ENCODE measurements at places on chromosomes 5 and 9.

DNA sequence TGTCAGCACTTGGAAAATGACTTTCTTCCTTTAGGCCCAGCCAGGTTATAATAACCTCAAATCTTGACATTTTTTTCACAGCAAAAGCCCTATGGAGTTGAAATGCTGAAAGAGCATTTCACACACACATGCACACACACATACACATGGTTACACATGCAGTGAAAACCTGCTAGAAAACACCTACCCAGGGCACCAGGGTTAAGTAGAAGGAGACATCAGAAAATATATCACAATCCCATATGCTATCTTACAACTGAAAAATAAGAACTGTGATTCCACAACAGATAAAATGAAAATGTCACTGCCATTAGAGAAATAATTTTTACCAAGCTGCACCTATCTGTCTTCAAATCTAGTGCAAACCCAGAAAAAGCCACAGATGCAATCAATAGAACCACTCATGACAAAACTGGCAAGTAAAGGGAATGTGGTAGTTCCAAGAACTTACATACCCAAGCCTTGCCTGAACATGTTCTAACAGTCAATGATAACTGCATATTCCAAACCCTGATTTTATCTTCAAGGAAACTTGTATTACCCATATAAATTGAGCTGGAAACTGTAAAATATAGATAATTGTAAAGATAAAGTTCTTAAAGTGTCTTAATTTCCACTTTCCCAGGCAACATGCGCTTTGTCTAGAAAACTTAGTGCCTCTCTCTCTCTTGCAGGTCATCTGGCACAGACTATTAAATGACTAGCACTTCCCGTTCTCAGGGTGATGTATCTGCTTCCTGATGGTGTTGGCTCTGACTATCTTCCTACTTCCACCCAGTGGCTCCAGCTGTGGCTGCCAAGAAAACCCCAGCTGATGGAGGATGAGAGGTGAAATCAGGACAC is 250.2 kb upstream of the PTGER4 start:
- DNase-seq: no peak

DNA sequence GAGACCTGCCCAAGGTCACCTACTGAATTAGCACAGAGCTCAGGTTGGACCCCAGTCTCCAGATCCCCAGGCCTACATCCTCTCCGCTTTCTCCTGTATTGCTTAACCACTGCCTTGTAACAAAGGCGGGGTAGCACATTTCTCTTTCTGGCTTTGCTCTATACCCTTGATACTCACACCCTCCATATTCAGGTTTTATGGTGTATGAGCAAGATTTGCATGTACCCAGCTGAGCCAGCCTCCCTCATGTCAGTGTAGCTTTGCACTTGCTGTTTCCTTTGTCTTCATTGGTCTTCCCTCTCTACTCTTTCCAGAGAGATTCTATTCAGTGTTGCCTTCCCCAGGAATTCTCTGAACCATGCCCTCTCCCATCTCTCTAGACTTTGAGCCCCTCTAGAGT is 19.6 kb upstream of the ZCCHC7 start:
- no peak for DNase-seq

DNA sequence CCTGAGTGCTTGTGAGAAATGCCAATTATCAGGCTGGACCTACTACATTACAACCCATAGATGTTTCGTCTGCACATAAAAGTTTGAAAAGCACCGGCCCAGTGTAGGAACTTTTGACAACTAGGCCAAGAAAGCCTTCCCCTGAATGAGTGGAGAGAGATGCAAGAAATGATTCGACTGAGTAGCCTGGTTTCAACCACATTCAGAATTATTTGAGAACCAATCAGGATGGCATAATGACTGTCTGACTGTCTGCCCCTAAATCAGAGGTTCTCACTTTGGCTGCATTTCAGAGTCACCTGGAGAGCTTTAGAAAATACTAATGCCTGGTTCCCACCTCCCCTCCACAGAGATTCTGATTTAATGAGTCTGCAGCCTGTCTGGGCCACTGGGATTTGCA is 61.1 kb downstream of the FRMD3 start:
- no peak for DNase-seq

GRCh38 chr5:157549283-157549629 is 26.3 kb downstream of the ADAM19 start:
- no peak for DNase-seq

DNA sequence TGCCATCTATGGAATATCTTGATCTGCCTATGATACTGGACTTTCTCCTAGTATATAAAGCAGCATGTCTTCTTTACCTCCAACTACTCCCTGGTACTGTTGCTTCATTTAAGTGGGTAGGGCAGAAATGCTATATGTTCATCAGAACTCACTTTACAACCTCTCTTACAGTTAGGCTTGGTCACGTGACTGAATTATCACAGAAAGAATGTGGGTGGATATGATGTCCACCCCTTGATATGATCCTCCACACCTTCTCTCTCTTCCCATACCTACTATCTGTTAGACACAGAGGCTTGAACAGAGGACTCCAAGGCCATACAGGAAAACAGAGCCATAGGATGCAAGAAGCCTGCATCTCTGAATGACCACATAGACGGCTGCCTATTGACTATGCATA is 19.8 kb downstream of the CRHBP start:
- DNase-seq: no peak

DNA sequence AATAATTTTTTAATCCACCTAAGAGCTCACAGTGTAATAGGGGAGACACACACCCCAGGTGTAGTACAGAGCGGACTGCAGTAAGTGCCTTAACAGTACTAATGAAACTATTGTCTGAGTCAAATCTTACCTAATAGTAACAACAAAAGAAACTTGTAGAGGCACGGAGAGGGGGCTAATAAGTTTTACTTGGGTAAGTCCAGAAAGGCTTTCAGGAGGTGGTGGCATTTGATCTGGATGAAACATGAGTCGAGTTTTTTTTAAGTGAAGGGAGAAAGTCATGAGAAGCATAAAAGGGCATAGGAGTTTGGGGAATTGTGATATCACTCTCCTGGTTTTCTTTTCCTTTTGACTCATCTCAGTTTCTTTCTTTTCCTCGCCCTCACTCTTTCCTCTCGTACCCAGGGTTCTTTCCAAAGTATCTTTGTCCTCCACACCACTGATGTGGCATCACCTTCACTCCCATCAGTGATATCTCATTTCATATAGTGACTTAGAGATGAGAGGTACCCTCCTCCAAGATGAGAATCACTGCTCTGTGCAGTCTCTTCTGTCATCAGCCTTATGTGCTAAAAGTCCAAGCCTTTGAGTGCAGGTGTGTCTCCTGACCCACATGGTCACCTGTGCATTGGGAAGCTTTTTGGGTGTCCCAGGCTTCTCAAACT is 2.0 kb downstream of the CTNNA1 start:
- no peak for DNase-seq

DNA sequence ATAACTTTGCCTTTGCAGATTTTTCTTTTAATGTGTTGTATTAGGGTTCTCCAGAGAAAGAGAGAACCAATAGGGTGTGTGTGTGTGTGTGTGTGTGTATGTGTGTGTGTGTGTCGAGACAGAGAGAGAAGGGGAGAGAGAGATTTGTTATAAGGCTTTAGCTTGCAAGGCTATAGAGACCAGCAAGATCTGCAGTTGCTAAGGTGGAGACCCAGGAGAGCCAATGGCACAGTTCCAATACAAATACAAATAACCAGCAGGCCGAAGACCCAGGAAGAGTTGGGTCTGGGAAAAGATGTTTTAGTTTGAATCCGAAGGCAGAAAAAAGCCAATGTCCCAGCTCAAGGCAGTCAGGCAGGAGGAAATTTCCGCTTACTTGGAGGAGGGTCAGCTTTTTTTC is 23.0 kb downstream of the TMOD1 start:
- no peak for DNase-seq

GRCh38 chr5:133079048-133079447 is 27.2 kb downstream of the HSPA4 start:
- no peak for DNase-seq

- DNase-seq: no peak
These were observed 93.4 kb downstream of the SIL1 start for GRCh38 chr5:139104577-139105276.

DNA sequence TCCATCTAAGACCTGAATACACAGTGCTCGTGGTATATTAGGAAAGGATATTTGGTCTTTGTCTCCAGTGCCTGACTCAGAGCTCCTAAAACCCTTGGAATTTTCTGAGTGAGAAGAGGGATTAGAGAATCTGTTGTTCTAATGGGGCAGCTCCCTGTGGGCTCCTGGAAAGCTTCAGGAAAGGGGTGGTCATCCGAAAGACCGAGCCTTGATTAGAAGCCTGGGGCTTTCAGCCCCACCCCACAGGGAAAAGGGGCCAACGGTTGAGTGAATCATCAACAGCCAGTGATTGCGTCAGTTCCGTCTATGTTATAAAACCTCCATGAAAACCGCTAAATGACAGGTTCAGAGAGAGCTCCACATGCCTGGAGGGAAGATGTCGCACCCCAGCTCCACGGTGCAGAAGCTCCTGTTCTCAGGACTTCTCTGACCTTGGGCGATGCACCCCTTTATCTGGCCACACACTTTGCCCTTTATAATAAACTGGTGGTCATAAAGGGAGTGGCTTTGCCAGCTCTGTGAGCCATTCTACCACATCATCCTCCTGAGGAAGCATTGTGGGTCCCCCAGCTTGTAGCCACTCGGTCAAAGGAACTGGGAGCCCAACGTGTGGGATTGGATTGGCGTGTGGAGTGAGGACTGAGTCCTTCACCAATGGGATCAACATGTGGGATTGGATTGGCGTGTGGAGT is 71.0 kb upstream of the ICE1 start:
- no peak for DNase-seq

DNA sequence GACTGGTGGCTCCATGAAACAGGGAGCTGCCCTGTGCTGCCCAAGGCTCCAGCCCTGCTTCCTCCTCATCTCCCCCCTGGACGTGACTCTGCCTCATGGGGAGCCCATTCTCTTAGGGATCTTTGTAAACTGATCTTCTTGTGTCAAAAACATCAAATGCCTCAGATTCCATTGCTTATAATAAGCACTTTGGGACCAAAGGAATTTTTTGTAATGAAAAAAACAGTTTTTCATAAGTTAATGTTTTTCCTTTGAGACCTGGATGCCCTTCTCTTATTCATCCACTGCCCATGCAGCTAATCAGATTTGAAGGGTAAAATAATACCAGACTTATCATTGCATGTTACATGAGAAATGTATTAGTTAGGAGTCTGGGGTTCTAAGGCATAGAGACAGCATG is 41.7 kb downstream of the PALM2AKAP2 start:
- no peak for DNase-seq

DNA sequence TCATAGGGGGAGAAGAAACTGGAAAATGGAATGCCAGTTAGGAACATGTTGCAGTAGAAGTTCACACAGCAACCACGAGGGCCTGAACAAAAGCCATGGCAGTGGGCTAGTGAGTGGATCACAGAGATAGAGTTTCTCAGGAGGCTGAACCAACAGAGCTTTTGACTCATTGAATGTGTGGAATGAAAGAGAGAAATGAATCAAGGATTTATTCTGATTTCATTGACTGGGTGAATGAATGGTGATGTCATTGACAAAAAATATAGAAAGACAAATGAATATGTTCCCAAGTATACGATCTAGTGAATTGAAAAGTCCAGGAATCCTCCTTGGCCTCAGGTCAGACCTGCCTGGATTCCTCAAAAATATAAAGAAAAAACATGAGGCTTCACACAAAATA is 99.2 kb downstream of the ZNF462 start:
- DNase-seq: no peak

GRCh38 chr5:82019342-82020138 is 47.7 kb downstream of the ATG10 start:
- no peak for DNase-seq

GRCh38 chr5:53076014-53076583 is 33.5 kb downstream of the MOCS2 start:
- DNase-seq: no peak

- no peak for DNase-seq
These were observed 38.4 kb downstream of the PRR16 start for GRCh38 chr5:120502531-120502930.

GRCh38 chr5:16855485-16855884 is 80.6 kb downstream of the MYO10 start:
- no peak for DNase-seq

- DNase-seq: no peak
These were observed 8.6 kb upstream of the CARD9 start for GRCh38 chr9:136381966-136382513.

- DNase-seq: peak; percentile 42
These were observed 27.8 kb downstream of the PRLR start for GRCh38 chr5:35202319-35203111.

- DNase-seq: no peak
These were observed 6.1 kb downstream of the SLC31A2 start for GRCh38 chr9:113156880-113157279.

DNA sequence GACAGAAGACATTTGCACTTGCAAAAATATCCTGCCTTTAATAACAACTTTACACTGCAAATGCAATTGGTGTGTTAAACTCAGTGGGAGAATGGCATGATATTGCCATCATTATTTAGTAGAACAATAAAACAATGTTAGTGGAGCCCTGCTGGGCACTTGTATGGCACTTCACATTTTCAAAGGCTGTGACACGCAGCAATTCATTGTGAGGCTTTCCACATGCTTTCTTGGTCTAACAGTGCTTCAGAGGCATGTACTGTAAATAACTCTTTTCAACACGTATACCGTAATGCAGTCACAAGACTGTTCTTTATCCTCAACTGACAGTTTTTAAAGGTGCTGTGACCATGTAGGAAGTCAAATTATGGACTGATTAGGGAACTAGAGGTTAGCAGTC is 155.5 kb upstream of the EPB41L4A start:
- no peak for DNase-seq

GRCh38 chr9:31597977-31598376 is 786.5 kb upstream of the ACO1 start:
- DNase-seq: peak; percentile 33

DNA sequence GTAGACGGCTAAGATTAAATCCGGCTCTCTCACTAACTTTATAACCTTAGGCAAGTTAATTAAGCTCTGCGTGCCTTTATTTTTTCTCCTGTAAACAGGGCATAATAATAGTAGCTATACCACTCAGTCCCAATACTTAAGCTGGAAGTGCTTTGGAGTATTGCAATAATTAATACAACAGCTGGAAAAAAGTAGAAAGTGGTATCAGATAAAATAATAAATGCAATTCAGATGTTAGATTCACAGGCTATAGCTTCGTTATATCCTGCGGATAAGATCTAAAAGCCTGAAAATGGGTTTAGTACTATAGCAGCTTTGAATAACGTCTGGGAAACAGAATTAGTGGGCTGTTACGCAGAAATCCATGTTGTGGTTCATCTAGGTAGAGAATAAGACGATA is 51.8 kb downstream of the MEGF9 start:
- DNase-seq: no peak

GRCh38 chr9:124688238-124688904 is 82.7 kb downstream of the NR6A1 start:
- no peak for DNase-seq

Measured in natural killer cell (primary cell).